Sciatic nerve (tissue), 2 donors: ENCODE measurements at places on chromosomes 7 and 10.
A peak's percentile ranks its signal among the peaks of the same experiment; 100 is the strongest.

- DNase-seq: no peak
These were observed 84.7 kb downstream of the ADCY1 start for GRCh38 chr7:45658716-45659495.

- no peak for DNase-seq
These were observed at the start of gene RAB19 for GRCh38 chr7:140403878-140404564. Gene RAB19, plus strand, starts transcription at chr7:140404058. Its CDS starts 3,589 bp downstream, at chr7:140407647.

GRCh38 chr7:48466713-48467112, 295.5 kb downstream of the ABCA13 start:
- no peak for DNase-seq

DNA sequence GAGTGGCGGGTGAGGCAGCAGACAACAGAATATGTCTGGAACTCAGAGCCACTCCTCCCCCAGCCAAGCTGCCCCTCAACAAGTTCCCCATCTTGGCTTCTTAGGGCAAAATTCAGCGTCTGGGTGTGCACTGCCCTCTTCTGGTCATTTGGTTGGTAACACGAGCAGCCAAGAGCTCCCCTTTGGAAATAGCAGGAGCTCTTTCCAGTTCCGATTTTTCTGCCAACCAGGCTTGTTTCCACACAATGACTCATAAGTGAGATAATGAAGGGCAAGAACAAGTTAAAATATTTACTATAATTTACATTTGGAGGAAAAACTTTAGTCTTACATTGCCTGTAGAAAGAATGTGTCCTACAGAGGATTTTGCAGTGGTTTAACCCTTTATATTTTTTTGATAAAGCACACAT, 70.5 kb downstream of the ADCYAP1R1 start:
- DNase-seq: peak; percentile 75

DNA sequence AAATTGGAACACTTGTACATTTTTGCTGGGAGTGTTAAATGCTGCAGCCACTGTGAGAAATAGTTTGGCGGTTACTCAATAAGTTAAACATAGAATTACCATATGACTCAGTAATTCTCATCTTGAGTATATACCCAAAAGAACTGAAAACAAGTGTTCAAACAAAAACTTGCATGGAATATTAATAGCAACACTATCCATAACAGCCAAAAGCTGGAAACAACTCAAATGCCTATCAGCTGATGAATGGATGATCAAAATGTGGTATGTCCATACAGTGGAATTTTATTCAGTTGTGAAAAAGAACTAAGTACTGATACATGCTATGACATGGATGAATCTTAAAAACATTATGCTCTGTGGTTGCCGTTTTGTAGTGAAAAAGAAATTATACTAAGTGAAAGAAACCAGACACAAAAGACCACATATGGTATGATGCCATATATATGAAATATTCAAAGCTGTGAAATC, 63.0 kb upstream of the SP4 start:
- no peak for DNase-seq

GRCh38 chr10:35445150-35445884, 109.0 kb downstream of the CCNY start:
- DNase-seq: no peak

- peak; percentile 64 for DNase-seq
These were observed 13.4 kb downstream of the HNRNPF start for GRCh38 chr10:43395571-43396060.

GRCh38 chr7:111049971-111050680, 40.8 kb upstream of the LRRN3 start:
- no peak for DNase-seq

DNA sequence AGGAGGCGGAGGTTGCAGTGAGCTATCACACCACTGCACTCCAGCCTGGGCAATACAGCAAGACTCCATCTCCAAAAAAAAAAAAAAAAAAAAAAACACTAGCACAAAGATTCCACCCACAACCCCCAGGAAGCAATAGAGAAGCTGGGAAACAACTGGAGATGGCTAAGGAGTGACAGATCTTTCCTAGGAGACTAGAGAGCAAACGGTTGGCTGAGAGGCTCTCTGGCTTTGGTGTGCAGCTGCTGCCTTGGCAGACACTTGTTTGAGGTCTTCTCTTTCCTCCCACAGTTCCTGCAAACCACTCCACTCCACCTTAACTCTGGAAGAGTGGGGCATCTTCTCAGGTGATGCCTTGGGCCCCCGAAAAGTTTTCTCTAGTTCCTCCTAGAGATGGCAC, 78.5 kb upstream of the LANCL2 start:
- DNase-seq: no peak

GRCh38 chr10:119501690-119502089, 40.8 kb downstream of the RGS10 start:
- no peak for DNase-seq

- no peak for DNase-seq
These were observed 39.5 kb downstream of the PDK4 start for GRCh38 chr7:95556777-95557176.

DNA sequence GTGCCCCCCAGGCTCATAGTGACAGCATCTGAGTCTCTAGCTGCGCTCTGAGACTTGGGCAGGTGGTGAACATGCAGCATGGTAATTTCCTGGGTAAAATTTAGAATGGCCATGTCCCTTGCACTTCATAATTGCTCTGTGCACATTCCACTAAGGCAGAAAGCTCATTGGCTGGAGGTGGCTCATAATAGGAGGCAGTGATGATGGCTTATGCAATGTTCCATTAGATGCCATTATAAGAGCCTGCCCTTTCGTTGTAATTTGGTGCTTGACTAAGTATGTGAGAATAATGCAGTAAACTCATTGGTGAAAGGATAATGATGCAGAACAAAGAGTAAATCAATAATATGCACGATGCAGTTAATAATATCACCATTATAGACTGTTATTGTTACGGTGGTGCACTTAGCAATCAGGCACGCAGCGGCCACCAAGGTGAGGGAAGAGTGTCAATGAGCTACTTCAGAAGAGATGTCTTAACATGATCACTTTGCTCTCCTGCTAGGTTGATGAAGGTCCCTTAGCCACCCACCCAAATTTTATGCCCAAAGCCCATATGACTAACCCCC, 545.9 kb downstream of the KCNMA1 start:
- DNase-seq: no peak

DNA sequence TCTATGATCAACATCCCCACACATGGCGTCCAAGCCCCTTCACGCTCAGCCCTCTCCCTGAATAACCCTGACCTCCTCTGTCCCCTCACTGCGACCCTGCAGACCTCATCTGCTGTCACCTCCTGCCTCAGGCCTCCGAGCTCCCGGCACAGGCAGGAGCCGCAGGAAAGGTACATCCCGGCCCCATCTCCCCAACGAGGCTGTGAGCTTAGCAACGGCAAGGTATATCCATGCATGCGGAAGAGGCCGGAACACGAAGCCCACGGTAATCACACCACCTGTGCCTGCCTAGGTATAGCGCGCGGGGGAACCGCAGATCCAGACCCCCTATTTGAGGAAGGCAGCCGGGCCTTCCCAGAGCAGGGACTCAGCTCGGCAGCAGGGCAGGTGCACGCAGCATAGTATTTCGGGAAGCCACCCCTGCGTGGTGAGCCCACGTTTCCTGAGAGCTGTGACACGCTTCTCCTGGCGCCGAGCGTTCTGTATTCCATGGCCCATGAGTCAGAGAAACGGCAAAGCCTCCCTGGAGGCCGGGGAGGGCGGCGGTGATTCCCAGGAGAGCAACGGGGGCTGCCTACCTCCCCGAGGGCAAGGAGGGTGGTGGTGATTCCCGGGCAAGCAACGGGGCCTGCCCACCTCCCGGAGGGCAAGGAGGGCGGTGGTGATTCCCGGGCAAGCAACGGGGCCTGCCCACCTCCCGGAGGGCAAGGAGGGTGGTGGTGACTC, 50.1 kb upstream of the DNAAF5 start:
- peak; percentile 53 for DNase-seq

GRCh38 chr10:113978802-113979201, 64.9 kb upstream of the ADRB1 start:
- DNase-seq: no peak

DNA sequence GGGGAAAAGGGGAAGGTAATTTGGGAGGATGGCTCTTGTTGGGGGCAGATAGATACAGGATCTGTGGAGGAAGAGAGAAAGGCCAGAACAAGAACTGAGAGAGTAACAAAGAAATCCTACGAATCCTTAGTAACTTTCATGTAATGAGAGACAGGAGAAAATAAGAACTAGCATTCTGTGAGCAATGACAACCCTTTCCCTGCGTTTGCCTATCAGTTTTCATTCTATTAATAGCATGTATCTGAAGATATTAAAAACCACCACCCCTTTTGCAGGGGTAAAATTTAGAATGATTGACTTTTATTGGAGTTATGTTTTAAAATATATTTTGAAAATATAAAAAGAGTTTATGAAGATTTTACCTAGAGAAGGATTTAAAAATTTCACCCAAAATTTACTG, 132.8 kb downstream of the ZEB1 start:
- DNase-seq: no peak

- no peak for DNase-seq
These were observed at the start of gene MRC1 for GRCh38 chr10:17808971-17809841. Gene MRC1, plus strand, starts transcription at chr10:17809348. Its CDS starts 118 bp downstream, at chr10:17809466.

DNA sequence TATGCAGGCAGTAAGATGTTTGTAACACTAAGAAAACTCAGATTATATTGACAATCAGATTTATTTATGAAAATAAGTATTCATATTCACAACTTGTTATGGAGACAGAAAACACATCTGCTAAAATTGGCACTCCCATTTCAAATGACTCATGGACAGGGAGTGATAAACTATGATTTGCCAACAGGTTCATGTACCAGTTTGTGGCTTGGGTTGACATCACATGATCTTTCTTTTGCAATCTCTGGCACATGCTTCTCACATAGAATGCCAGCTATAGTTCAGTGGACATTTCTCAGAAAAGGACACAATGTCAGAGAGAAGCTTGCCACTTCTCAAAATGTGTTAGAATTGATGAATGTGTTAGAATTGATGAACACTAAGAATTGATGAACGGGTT, 663.2 kb upstream of the ANKRD30A start:
- DNase-seq: no peak

DNA sequence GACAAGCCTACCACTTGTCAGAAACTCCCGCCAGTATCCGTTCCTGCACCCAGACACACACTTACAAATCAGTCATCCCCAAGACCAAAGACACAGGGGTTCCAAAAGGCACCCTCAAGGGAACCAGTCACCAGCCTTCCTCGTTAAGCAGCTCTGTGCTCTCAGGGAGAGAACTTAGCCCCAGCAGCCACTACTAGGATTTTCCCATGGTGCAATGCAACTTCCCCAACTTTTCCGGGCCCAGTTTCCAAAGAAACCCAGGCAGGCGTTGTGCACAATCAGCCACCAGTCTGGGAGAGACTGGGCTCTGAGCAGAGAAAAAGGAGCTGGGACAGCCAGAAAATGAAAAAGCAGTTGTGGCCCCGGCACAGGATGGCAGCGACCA, 1.2 kb downstream of the DLG5 start:
- DNase-seq: no peak

DNA sequence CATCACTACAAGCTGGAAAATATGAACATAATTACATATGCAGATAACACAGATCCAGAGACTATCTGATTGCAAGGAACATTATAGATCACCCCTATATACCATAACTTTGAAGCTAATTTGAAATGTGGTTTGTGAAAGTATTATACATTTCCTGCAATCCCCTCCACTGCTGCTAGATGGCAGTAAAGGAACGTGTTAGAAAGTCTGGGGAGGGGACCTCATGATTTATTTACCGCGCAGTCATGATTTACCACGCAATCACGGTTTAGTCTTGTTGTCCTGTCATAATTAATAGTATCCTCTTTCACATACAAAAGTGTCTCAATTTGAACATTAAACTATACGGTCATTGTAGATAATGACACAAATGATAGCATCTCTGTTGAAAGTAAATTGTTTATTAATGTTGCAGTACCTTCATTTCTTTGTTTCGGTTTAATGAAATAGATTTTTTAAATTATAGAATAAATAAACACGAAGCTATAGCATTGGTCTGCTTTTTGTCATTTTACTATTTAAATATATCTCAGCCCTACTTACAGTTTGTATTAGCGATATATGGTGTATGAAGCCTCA, 145.3 kb upstream of the PRSS1 start:
- no peak for DNase-seq

DNA sequence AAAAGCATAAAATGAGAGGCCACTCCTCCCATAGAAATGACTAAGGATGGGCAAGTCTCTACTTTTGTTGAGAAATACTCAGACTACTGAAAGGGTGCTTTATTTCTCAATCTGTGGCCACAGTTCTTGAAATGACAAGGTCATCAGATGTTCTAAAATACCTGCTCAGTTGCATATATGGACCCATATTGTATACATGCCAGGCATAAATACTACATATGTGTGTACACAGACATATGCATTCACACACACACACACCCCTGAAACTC, 691.5 kb upstream of the SORCS1 start:
- no peak for DNase-seq

DNA sequence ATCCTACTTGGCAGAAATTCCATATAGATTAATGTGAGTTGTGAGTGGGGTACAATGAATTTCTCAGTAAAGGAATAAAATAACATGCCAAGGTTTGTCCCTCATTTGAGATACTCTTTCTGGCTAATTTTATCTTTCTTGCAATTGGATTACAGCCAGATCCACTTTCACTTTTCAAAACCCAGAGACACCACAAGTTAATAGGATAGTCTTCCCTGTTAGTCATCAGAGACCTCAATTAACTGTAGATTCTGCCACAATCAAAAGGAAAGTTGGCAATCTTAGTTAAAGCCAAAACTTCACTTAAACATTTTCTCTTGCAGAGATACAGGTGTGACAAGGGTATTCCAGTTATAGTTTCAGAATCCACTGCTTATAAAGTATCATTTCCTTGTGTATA, 91.4 kb upstream of the PHYHIPL start:
- DNase-seq: no peak

DNA sequence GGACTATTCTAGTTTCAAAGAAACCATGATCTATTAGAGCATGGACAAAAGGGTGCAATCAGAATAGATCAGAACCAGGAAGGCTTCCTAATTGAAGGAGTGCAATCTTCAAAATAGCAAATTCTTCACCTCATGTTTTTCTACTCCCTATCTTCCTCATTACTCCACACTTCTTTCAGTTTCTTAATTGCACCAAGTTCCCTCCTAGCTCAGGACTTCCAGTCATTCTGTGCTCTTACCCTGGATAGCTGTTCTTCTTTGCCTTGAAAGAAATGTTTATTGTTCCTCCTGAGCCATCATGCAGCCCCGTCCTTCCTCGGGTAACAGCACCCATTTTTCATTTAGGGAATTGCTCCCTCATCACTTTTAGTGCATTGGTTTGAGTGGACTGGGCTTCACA, 23.1 kb downstream of the TRPV5 start:
- no peak for DNase-seq

- DNase-seq: no peak
These were observed 482.2 kb upstream of the KLF6 start for GRCh38 chr10:4267086-4267773.
